Esophagus squamous epithelium (tissue), 5 donors: ENCODE measurements at places on chromosomes 1 and 21.

DNA sequence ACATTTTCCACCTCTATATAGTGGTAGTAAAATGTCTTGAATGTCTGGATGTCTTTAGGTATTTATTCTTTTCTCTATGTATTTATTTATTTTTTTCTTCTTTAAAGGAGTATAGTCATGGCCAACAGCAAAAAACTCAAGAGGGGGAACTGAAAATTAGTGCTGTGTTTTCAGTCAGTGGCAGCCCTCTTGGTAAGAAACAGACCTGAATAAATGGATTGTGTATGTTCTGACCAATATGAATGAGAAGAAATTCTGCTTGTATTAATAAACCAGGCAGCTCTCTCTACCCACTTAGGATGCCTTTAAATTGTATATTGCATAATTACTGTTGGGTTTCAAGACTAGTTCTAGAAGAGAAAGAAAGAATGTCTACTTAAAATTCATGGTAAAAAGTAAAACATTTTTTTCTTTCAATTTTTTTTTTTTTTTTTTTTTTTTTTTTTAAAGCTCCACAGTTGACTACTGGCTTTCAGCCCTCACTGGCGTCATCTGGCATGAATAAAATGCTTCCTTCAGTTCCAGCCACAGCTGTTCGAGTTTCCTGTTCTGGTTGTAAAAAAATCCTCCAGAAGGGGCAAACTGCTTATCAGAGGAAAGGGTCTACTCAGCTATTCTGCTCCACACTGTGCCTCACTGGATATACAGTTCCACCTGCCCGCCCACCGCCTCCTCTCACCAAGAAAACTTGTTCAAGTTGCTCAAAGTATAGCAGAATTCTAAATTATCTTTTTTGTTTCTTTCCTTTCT lies 101.6 kb downstream of the ZMYM4 start:
- DNase-seq = no peak

- no peak for DNase-seq
Measured at GRCh38 chr1:198729195-198729863, 90.5 kb downstream of the PTPRC start.

- DNase-seq = no peak
Measured at GRCh38 chr1:156504438-156504813, 3.9 kb upstream of the MEF2D start.

DNA sequence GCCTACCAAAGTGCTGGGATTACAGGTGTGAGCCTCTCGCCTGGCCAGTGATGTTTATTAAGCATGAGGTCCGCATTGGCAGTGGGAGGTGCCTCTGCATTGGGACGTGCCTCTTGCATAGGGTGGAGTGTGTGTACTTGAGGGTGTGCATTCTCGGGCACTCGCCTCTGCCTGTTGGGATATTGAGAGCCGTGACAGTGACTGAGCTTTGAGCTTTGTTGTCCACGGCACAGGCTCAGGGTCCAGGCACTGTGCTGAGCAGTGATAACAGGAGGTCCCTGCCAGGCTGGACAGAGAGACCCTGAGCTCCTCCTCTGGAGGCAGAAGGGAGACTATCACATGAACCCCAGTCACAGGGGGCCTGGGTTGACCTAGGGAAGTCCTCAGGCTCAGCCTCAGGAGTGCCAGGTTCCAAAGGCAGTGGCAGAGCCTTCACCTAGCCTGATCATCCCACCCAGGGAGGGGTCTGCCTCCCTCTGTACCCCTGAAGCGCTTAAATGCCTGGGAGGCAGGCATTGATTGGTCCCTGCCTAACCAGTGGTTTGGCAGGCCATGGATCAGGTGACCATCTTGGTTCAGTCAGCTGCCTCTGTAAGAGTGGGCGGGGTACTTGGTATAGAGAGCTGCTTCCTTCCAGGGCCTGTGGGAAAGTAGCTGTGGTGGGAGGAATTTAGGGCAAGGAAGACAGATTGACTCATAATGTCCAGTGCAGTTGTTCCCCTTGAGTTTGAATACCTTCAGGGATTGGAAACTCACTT lies 213.8 kb upstream of the TMEM51 start:
- no peak for DNase-seq

DNA sequence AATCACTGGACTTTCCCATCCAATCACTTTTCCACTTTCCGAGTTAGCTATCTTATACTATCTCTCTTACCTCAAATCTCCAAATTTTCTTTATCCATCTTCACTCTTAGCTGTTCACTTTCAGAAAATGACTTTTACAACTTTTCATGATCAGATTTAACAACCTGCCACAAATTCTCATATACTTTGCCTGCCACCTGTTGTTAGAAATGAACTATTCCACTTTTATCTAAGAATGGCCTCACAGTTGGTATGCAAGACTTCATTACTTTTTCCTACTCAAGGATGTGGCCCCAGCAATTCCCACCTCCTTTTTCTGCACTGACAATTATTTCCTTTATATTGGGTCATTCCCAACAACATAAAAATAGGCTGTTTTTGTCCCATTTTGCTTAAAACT lies 93.6 kb upstream of the DEPDC1 start:
- DNase-seq = no peak

GRCh38 chr1:17167041-17167785 lies 37.7 kb upstream of the PADI1 start:
- no peak for DNase-seq

- no peak for DNase-seq
Measured at GRCh38 chr1:74733604-74734484, 892 bp downstream of the TYW3 start.

- DNase-seq = no peak
Measured at GRCh38 chr1:42938645-42939615, 19.7 kb downstream of the SLC2A1 start.

- DNase-seq = no peak
Measured at GRCh38 chr1:17197696-17198095, 7.2 kb upstream of the PADI1 start.

GRCh38 chr1:3319874-3320245 lies 134.6 kb upstream of the ARHGEF16 start:
- no peak for DNase-seq

GRCh38 chr1:97841338-97841737 lies 79.5 kb downstream of the DPYD start:
- no peak for DNase-seq

DNA sequence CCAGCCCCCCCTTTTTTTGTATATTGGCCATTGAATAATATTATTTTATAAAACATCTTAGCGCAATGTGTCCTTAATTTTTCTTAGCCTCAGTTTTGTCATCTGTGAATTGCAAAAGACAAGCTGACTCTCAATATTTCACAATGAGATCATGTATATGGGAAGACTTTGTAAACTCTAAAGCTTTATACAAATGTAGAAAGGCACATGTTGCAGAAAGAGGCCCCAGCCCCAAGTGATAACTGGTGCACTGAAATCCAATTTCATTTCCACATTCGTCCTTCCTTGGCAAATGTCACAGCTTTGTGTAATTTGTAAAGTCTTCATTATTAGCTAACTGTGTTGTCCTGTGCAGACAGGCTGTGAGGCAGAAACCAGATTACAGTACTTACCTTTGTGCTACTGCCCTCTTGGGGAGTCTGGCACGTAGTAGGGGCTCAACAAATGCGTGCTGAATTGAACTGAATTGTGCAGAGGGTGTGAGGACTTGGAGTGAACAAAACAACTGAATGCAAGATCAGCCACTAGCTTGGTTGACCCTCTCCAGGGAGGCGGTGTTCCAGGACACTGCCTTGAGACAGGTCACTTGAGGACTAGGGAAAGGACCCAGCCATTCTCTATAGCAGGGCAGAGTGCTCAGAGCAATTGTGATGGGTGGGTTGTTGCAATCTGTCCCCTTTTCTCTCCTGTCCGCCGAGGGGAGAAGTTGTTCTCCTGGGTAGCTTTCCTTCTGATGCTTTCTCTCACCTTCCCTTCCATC lies 74.6 kb downstream of the LMO4 start:
- no peak for DNase-seq

DNA sequence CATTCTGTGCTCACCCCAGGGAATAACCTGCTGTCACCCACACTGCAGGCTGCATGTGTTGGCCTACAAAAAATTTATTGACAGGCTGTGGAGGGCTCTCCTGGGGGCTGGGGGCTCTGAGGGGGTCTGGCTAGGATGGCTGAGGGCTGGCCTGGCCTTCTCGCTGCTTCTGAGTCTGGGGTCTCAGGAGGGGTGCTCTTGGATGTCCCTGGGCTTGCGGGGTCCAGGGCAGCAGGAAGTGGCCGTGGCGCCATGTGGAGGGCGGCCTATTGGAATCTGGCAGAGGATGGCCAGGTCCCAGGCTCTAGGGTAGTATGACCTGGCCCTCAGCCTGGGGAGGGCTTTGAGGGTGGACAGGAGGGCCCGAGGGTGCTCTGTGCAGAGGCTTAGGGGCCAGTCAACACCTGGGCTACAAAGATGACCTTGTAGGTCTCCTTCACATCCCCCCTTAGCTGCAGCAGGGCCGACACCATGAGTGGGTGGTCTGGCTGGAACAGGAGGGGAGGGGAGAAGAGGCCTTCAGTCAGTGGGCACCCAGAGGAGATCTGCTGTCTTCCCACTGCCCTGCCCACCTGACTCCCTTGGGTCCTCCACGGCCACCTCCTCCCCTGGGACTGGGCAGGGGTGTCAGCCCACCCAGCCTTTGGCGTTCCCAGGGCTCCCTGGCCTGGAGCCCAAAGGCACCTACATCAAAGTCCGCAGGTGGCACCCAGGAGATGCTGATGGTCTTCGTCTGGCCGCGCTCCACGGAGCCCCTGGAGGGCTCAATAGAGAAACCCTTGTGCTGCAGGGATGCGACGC lies 3.0 kb upstream of the TMEM52 start:
- no peak for DNase-seq

- no peak for DNase-seq
Measured at GRCh38 chr1:226691247-226691646, 47.8 kb downstream of the ITPKB start.

GRCh38 chr1:32276032-32276782 lies 15.7 kb upstream of the HDAC1 start:
- no peak for DNase-seq

GRCh38 chr1:11341901-11342552 lies 69.0 kb downstream of the UBIAD1 start:
- no peak for DNase-seq

- DNase-seq = no peak
Measured at GRCh38 chr1:184153731-184154130, 102.2 kb downstream of the TSEN15 start.
